Left ventricle myocardium inferior (tissue), 1 donor: ENCODE measurements at places on chromosomes 3 and 15. TPM values are rescaled to one million over a fixed set of nuclear protein-coding genes. Genes with fewer than 3 reads are reported as not detected.

- DNase-seq = no peak
- no peaks in the 10 kb centered on the region for H3K36me3 ChIP-seq
- H3K4me1 ChIP-seq = no peaks in the 10 kb centered on the region
These were observed 175.0 kb downstream of the CFAP20DC start for GRCh38 chr3:58874795-58875194.

- peaks cover 12% of the 10 kb centered on the region for H3K4me1 ChIP-seq
- H3K27me3 ChIP-seq = peaks cover 60% of the 10 kb centered on the region
- H3K36me3 ChIP-seq = no peaks in the 10 kb centered on the region
These were observed at the start of gene GPR156 for GRCh38 chr3:120284747-120285507. TSS of gene GPR156 (minus strand) at chr3:120285222. CDS start at chr3:120244098, 41,124 bp downstream.

DNA sequence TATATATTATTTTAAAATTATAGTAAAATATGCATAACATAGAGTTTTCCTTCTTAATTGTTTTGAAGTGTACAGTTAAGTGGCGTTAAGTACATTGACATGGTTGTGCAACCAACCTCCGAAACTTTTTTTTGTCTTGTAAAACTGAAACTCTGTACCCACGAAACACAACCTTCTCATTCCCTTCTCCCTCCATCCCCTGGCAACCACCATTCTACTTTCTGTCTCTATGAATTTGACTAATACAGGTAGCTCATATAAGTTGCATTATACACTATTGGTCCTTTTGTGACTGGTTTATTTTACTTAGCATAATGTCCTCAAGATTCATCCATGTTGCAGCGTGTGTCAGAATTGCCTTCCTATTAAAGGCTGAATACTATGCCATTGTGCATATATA, 179.4 kb downstream of the SATB1 start:
- H3K4me3 ChIP-seq = no peak overlapping the region
- no peak overlapping the region for H3K27ac ChIP-seq
- H3K4me1 ChIP-seq = no peaks in the 10 kb centered on the region
- H3K27me3 ChIP-seq = no peaks in the 10 kb centered on the region
- H3K36me3 ChIP-seq = no peaks in the 10 kb centered on the region

DNA sequence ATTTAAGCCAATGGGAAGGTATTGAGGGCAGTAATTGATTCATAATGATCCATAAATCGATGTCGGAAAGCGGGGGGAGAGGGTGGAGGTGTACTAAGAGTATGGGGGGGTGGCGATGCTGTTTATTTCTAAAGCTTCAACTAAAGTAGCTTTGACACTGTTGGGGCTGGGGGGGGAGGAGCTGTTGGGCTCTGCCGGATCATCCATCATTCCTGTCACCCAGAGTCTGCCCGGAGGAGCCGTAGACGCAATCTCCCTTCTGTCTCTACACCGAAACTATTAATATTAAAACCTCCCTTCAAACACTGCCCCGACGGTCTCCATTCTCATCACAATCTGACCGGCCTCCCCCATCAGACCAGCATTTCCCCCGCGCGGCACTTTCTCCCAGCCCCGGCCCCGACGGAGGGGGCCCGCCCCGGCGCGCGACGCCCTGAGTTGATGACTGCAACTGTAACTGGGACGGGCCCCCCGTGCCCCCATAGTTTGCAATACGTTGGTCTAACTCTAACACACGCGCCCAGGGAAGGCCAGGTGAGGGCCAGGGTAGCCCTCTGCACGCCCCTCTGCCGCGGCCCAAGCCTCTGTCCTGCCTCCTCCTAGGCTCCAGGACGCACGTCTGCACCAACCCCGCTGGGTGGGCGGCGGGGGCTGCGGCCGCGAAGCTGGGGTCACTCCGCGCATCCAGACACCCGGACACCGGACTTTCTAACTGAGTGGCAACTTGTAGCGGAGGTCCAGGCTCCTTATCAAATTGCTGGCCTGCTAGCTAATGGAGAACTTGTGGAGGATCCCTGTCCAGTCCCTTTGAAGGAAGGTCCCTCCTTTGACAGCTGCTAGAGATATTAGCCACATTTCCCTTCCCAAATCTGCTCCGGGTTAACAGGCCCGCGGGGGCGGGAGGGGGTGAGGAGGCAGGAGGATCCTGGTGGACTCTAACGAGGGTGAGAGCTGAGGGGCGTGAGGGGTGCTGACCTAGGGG, 212.0 kb downstream of the MEIS2 start:
- peaks cover 18% of the 10 kb centered on the region for H3K36me3 ChIP-seq
- H3K4me3 ChIP-seq = peak overlapping the region; percentile 59
- peaks cover 28% of the 10 kb centered on the region for H3K4me1 ChIP-seq
- peaks cover 50% of the 10 kb centered on the region for H3K27me3 ChIP-seq
- no peak for DNase-seq

- peaks cover 51% of the 10 kb centered on the region for H3K4me1 ChIP-seq
- DNase-seq = no peak
- H3K27ac ChIP-seq = peak overlapping the region; percentile 93
- peaks cover 13% of the 10 kb centered on the region for H3K36me3 ChIP-seq
- no peaks in the 10 kb centered on the region for H3K27me3 ChIP-seq
These were observed 1.4 kb upstream of the AP4E1 start for GRCh38 chr15:50906954-50907600.

- H3K36me3 ChIP-seq = no peaks in the 10 kb centered on the region
- peak overlapping the region; percentile 98 for H3K27ac ChIP-seq
- peaks cover 13% of the 10 kb centered on the region for H3K27me3 ChIP-seq
- peaks cover 41% of the 10 kb centered on the region for H3K4me1 ChIP-seq
- no peak for DNase-seq
These were observed 2.6 kb upstream of the HHATL start for GRCh38 chr3:42705058-42705767.

DNA sequence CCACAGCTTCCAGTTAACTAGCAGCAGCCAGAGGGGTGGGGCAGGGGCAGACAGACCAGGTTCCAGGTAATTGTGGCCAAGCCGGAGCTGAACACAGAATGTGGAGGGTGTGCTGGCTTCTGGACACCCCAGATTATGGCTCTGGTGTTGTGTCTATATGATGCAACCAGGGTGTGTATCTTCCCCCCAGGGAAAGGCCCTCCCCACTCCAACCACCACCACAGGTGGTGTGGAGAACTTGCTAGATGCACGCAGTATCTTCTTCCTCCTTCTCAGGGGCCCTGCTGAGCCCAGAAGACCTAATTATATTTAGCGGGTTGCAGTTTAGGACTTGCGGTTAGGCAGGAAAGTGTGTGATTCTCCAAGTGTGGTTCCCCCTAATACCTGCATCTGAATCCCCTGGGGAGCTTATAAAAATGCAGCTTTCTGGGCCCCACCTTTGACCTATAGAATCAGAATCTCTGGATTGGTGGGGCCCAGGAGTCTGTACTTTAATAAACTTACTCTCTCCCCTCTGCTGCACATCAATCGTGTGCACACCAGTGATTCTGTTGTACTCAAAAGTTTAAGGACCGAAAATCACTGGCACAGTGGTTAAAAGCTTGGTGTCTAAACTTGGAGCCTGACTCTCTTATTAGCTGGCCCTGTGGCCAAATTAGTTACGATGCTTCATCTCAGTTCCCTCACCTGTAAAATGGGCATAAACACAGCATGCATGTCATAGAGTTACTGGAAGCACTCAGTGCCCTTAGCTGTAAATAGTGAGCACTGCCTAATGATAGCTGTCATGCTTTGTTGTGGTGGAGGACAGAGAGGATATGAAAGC, 379.1 kb upstream of the PROK2 start:
- no peak overlapping the region for H3K4me3 ChIP-seq
- peaks cover 4% of the 10 kb centered on the region for H3K4me1 ChIP-seq
- no peak for DNase-seq
- no peaks in the 10 kb centered on the region for H3K36me3 ChIP-seq
- H3K27me3 ChIP-seq = no peaks in the 10 kb centered on the region
- H3K27ac ChIP-seq = no peak overlapping the region

- H3K4me3 ChIP-seq = no peak overlapping the region
- DNase-seq = no peak
- H3K27me3 ChIP-seq = no peaks in the 10 kb centered on the region
- no peaks in the 10 kb centered on the region for H3K4me1 ChIP-seq
- H3K27ac ChIP-seq = no peak overlapping the region
- H3K36me3 ChIP-seq = no peaks in the 10 kb centered on the region
These were observed 692.8 kb downstream of the AGBL1 start for GRCh38 chr15:86772369-86773059.

- H3K36me3 ChIP-seq = no peaks in the 10 kb centered on the region
- peaks cover 7% of the 10 kb centered on the region for H3K4me1 ChIP-seq
- no peak for DNase-seq
- no peak overlapping the region for H3K4me3 ChIP-seq
These were observed 60.1 kb upstream of the GALNT15 start for GRCh38 chr3:16114429-16114828.

GRCh38 chr15:71815301-71815700, 4.9 kb downstream of the NR2E3 start:
- H3K36me3 ChIP-seq = no peaks in the 10 kb centered on the region
- no peaks in the 10 kb centered on the region for H3K27me3 ChIP-seq
- DNase-seq = no peak
- no peak overlapping the region for H3K27ac ChIP-seq
- peaks cover 14% of the 10 kb centered on the region for H3K4me1 ChIP-seq

DNA sequence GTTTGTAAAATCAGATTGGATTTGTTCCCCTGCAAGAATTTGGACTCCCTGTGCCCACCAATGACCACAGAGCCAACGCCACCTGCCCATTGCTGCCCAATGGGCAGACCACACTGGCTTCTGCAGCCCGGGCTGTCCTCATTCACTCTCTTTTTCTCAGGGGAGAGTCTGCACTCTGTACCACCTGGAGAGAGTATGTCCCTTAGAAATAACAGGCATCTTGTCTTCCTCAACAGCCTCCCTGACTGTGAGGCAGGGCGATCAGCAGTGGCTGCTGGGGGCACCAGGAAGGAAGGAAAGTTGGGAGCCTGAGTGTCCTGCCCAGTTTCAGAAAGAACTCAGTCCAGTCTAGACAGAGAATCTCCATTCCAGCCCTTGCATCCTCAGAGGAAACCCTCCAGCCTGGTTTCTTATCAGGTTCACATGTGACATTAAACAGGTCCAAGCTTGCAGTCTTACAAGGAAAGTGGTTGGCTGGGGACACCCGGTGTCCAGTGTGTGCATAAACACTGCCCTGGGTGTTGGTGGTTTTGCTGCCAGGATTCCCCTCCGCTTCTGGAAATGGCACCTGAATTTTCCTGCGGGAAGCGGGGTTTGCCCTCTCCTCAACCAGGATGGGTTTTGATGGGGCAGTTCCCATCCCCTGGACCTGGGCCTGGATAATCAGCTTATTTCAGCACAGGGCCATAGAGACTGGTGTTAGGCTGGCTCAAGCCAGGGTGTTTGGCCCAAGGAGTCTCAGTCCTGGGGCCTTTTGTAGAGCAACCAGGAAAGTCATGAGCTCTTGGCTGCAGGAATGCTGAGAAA, 37.2 kb downstream of the SSUH2 start:
- H3K27ac ChIP-seq = no peak overlapping the region
- H3K36me3 ChIP-seq = no peaks in the 10 kb centered on the region
- no peaks in the 10 kb centered on the region for H3K27me3 ChIP-seq

OCA2 gene
- not detected for total RNA-seq

GABRG3 gene
- not detected for total RNA-seq

PCSK6 gene
- 28.6 TPM for total RNA-seq

NANOGP8 gene
- total RNA-seq = not detected

C3orf80 gene
- 0.14 TPM for total RNA-seq

CLDN18 gene
- not detected for total RNA-seq

CCR2 gene
- total RNA-seq = 0.63 TPM

POMGNT2 gene
- total RNA-seq = 21.7 TPM
